ENCODE measurements at places on chromosomes 12 and 14.
A peak's percentile ranks its signal among the peaks of the same experiment; 100 is the strongest.

DNA sequence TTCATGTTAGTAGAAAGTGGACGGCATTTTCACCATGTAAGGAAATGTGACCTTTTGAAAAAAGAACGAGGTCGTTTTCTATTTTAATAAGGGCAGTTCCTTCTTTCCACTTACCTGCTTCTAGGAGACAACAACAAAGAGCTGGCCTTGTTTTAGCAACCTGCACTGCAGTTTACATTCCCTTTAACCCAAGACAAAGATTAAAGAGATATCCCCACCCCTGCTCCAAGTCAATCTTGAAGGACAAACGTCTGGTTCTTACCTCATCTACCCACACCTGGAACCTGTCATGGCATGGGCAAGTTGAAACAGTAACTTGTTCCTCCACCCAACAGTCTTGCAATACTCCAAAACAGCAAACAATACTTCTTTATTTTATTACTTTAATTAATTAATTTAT is 32.7 kb downstream of the ZCCHC8 start:
- DNase-seq: no peak

DNA sequence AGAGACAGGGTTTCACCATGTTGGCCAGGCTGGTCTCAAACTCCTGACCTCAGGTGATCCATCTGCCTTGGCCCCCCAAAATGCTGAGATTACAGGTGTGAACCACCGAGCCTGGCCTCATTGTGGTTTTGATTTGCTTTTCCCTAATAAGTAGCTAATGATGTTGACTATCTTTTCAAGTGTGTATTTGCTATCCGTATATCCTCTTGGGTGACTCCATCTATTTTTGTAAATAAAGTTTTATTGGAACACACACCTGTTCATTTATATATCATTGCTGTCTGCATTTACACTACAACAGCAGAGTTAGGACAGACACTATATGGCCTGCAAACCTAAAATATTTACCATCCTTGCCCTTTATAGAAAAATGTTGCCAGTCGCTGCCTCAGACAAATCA is 13.7 kb upstream of the HRK start:
- DNase-seq: no peak

DNA sequence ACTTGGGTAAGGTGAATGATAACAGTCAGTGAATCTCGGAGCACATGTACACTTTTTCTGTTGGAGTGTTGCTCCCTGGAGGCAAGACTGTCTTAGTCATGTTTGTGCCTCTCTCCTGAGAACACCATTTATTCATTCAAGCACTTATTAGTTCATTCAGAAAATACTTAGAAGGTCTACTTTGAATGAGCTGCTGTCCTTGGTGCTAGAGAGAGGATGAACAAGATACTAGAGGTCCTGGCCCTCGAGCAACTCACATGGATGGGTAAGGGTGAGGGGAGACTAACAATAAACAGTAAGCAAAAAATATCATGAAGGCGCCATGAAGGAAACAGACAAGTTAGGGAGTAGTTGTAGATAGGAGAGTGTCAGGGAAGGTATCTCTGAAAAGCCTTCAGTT is 17.1 kb upstream of the SAMD4A start:
- no peak for DNase-seq

DNA sequence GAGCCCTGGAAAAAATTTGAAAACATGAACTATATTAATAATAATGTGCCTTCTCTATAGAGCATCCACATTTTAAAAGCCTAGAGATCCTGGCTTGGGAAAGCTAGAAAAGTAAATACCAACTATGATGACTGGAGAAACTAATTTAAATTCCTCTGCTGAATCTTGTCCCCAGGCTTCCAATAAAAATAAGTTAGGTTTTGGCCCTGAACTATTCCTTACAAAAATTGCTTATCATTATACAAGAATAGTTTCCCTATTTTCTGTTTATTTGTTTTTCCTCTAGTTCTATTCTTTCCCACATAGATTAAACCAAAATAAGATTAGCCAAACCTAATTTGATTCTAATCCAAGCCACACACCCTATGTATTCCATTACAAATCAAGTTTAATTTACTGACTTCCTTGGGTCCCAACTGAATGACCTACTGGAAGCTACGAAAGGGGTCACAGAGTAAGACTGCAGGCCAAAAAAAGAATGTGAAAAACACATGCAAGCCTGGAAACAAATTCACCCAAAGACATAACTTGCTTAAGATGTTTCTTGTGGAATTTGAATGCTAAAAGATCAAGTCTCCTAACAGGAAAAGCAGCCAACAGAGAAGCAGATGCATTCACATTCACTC is 133.0 kb downstream of the PAWR start:
- DNase-seq: no peak

DNA sequence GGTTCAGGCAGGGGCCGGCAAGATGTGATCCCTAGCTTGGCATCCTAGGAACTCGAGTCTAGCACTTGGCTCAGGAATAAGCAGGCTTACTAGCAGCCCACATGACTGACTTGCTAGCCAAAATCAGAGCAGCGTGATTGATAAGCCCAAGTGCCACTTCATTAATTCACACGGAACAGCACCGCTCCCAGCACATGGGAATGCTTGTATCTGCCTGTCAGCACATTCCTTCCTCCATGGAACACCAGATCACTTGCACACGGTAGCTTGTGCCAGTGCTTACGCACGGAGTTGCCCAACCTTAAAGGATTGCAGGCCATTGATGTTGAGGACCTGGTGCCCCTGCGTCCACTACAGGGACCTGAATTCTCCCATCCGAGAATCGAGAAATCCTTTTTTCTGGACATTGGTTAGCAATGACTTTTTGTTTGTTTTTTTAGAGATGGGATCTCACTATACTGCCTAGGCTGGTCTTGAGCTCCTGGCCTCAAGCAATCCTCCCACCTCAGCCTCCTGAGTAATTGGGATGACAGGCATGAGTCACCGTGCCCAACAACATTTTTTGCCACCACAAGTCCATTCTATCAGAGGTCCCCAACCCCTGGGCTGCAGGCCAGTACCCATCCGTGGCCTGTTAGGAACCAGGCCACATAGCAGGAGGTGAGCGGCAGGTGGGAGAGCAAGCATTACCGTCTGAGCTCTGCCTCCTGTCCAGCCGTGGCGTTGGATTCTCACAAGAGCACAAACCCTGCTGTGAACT is 30.6 kb upstream of the TSPAN9 start:
- no peak for DNase-seq

GRCh38 chr12:93777254-93777653 is 100.1 kb downstream of the CRADD start:
- no peak for DNase-seq

DNA sequence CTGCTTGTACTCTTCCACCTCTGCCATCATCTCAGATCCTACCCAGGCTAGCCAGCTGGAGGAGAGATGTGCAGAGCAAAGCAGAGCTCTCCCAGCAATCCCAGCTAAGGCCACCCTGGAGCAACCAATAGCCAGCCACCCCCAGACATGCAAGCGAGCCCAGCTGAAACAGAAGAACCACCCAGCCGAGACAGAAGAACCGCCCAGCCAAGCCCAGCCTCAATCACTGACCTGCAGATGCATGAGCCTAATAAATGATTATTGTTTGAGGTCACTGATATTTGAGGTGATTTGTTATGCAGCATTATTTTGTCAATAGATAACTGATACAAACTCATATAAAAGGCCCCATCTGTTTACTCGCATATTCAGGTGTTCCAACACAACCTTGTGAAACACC is 106.3 kb downstream of the SCARB1 start:
- no peak for DNase-seq

- no peak for DNase-seq
These were observed 216.3 kb downstream of the SLC6A15 start for GRCh38 chr12:84696281-84696680.

GRCh38 chr12:91542067-91542466 is 359.4 kb upstream of the DCN start:
- DNase-seq: no peak

- DNase-seq: no peak
These were observed 123.3 kb upstream of the SFSWAP start for GRCh38 chr12:131587565-131587964.

- no peak for DNase-seq
These were observed 608.4 kb downstream of the LRFN5 start for GRCh38 chr14:42214981-42215491.

DNA sequence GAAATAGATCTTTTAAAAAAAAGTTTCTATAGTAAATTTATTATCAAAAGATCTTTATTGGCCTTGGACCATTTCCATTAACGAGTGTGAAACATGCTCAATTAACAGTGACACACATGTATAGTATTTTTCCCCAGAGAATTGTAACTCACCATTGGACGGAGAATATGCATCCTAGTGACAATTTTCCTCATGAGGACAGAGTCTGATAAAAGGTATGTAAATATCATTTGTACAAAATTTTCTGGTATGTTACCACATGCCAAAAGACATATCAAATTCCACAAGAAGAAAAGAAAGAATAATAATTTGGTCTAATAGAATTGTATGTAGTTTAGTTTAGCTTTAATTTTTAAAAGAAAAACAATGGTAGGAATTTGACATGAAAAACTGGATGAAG is 1096.0 kb upstream of the FLRT2 start:
- DNase-seq: no peak

- DNase-seq: no peak
These were observed 462 bp downstream of the KNTC1 start for GRCh38 chr12:122527478-122527944.

- DNase-seq: no peak
These were observed 111.9 kb downstream of the LGR5 start for GRCh38 chr12:71551529-71551928.

- DNase-seq: no peak
These were observed 103.8 kb upstream of the C14orf180 start for GRCh38 chr14:104475802-104476201.

- no peak for DNase-seq
These were observed 21.1 kb downstream of the ST8SIA1 start for GRCh38 chr12:22313286-22313962.

GRCh38 chr12:63905544-63905943 is 61.0 kb downstream of the SRGAP1 start:
- DNase-seq: no peak

GRCh38 chr12:94186278-94187241 is 38.2 kb downstream of the PLXNC1 start:
- DNase-seq: no peak

DNA sequence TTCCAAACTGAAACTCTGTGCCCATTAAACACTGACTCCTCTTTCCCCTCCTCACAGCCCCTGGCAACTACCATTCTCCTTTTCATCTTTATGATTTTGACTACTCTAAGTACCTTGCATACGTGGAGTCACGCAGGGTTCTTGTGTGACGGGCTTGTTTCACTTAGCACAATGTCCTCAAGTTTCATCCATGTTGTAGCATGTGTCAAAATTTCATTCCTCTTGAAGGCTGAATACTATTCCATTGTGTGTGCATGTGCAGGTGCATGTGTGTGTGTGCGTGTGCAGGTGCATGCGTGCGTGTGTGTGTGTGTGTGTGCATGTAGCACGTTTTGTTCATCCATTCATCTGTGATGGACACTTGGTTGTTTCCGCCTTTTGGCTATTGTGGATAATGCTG is 106.1 kb downstream of the ZFP36L1 start:
- DNase-seq: no peak

DNA sequence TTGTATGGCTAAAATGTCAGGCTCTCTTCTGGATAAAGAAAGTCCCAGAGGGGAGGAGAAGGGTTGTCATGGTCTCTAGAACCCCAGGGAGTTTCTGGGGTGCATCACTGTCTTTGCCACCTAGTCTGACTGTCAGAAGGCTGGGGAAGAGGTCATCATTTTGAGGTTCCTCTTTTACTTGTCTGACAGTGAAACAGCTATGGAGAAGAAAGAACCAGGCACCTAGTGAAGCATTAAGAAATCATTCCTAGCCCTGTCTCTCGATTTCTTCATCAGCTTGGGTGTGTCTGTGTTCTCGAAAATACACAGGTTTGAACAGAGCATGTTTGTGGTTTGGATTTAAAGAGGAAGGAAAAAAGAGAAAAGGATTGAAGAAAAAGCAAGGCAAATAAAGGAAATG is 158.7 kb upstream of the LRIG3 start:
- no peak for DNase-seq

GRCh38 chr14:99286761-99287160 is 14.8 kb upstream of the BCL11B start:
- DNase-seq: no peak

GRCh38 chr12:26119391-26119989 is 5.3 kb downstream of the BHLHE41 start:
- peak; percentile 54 for DNase-seq

- DNase-seq: no peak
These were observed 79.1 kb upstream of the ATP2B1 start for GRCh38 chr12:89787763-89788162.

DNA sequence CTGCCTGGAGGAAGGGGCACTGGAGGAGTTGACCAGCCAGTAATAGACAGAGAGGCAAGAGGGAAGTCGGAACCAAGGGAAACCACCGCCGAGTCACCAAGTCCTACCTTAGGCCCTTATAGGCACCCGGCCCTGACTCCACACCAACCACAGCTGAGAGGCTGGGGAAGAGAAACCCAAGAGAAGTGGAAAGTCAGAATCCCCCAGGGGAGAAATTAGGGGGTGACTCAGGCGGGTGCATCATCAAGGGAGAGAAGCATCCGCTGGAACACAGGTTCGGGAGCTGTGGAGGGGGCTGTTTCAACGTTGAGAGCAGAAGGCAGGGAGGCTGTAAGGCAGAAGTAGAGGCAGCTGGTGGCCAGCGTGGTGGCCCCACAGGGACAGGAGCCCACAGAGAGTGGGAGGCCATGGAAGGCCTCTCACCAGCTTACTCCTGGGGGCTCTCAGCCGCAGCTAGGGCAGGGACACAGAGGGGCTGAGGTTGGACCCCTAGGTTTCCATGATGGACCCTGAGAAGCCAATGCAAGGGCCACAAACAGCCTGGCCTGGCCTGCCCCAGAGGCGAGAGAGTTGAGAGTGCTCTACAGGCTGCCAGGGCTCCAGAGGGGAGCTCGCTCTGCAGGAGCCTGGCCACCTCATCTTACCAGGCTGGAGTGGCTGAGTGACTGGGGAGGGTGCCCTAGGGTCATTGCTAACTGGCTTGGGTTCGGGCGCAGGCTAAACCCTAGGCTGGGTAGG is 1.4 kb upstream of the TRMT61A start:
- no peak for DNase-seq

GRCh38 chr12:66319266-66319954 is 17.1 kb downstream of the HELB start:
- DNase-seq: no peak

DNA sequence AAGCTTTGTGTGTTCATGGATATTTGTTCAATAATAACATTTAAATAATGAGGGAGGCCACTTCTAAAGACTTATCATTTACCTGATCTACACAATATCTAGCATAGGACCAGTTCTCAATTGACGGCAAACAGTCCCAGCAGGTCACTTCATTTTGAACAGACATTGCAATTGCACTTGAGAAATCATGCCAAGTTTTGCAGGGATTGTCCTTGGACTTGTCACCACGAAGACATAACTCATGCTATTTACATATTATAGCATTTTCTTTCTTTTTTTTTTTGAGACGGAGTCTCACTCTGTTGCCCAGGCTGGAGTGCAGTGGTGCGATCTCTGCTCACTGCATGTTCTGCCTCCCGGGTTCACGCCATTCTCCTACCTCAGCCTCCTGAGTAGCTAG is 34.5 kb upstream of the BICD1 start:
- no peak for DNase-seq

DNA sequence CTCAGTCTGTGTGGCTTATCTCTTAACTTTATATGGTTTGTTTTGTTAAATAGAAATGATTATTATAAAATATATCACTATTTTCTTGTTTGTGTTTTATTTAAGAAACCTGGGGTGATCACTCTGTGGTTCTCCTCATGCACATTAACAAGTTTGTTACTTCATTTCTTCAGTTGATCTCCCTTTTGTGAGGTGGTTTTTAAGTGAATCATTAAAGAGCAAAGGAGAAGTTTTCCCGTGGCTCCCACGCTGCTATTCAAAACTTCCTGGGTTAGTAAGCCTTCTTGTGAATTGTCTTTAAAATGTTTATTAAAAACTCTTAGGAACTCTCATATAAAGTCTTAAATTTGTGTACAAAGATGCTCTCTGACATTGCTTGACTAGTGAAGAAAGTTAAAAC is 11.8 kb downstream of the ADIPOR2 start:
- DNase-seq: no peak

All from HuH-7.5 (cell line).